AG04449 (cell line): ENCODE measurements at places on chromosomes 5 and 9.

GRCh38 chr9:5493679-5494511, 16.4 kb upstream of the PDCD1LG2 start:
- no peak for DNase-seq

GRCh38 chr5:157948738-157949410, 89.9 kb upstream of the CLINT1 start:
- peak; percentile 84 for DNase-seq

DNA sequence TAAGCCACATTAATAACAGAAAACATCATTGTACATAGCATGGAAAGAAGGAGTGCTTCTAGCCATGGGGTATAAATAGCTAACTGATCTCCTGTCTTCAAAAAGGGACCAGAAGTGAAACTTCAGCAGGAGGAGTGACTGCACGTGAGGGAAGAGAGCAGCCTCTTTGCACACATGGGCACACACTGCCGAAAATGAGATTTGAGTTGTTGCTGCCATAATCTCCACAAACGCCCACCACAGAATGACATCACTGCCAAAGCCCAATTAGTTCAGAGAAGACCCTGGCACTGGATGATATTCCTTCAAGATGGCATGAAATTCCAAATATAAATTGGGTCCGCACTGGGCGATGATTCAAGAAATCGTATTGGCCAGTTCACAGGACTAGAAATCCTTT, 238.9 kb upstream of the NR4A3 start:
- DNase-seq, result no peak

- no peak for DNase-seq
These were observed 7.6 kb downstream of the PTGER4 start for GRCh38 chr5:40687321-40687720.

DNA sequence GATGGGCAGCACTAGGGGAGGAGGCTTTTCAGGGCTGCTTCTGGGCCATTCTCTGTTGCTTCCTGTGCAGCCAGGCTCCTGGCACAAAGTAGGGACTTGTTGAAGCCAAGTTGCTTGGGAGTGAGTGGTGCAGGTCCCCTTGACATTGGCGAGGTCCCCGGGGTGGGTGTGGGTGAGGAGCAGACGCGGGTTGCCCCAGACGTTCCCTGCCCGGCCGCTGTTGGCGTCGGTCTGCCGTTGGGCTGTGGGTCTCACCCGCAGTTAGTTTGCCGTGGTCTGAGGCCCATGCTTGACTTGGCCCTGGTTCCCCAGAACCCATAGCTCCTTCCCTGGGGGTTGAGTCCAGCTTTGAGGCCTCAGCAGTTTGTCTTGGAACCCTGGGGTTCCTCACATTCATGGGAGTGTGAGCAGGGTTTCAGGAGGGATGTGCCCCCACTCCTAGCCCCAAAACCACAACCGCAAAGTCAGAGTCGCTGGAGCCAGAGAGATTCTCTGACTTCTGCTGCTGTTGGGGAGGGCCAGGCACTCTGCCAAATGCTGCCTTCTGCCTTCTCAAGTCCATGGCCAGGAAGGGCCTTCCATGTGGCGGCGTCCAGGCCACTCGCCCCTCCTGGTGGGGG, 77.5 kb downstream of the RXRA start:
- peak; percentile 47 for DNase-seq

- no peak for DNase-seq
These were observed 168.2 kb downstream of the DAB2IP start for GRCh38 chr9:121819428-121820231.

DNA sequence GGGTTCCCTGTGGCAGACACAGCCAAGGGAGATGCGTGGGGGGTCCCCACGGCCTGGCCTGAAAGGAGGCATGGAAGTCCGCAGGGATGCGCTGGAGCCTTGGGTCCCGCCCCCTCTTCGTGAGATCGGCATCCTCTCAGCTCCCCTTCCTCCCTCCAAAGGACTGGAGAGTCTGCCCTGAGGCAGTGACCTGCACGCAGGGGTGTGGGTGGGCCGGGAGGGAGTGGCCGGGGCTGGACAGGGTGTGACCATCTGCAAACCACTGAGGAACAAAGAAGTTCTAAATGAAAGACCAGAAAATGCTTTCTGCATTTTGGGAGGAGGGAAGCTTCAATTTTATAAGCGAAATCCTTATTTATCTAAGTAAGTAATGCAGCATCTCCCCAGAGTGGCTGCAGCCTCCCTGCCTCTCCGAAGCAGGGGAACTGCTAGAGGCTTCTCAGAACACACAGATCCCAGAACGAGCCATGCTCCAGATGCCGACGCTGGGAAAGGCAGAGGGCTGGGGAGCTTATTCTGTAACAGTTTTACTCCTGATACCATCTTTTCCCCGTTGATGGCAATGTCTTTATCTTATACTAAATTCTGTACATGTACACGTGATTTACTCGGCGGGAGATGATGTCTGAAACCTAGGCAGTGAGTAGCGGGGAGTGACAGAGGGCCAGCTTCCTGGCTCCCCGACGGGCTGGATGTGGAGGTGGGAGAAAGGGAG, 221.7 kb downstream of the FANCC start:
- DNase-seq, result no peak

DNA sequence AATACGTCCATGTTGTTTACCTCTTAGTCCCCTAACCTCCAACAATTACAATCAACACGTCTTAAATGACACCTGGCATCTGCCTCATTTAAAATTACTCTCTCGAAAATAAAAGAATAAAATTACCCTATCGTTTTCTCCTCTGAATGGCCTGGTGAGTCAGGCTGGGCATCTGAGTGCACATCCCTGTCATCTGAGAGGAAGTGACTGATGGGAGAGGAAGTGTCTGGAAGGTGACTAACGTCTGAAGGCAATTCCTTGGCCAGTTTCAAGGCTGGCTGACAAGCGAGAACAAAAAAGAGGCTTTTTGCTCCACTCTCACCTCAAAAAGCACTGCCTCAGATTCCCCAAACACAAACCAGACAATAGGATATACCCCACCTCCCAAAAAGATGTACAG, 57.7 kb downstream of the MAPKAP1 start:
- peak; percentile 60 for DNase-seq

- DNase-seq, result no peak
These were observed 108.4 kb downstream of the ALDH1A1 start for GRCh38 chr9:72844440-72844768.

DNA sequence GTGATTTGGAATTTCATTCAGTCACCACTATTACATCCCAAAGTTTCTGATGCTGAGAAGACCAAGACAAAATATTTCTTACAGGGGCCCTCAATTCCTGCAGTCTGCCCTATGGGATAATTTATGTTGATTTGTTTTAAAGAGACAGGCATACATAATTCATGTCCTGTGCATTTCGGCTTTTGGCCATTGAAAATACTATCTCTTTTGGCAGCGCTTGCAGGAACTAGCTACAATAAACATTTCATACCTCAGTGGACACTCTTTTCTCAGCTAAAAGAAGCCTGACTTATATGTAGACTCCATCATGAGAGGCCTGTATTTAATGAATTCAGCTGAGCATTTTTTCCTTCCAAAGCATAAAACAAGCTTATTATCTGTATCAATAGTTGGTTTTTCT, 451.9 kb upstream of the C9orf72 start:
- DNase-seq, result no peak

- no peak for DNase-seq
These were observed 1209.3 kb upstream of the CDH6 start for GRCh38 chr5:29984156-29984540.

DNA sequence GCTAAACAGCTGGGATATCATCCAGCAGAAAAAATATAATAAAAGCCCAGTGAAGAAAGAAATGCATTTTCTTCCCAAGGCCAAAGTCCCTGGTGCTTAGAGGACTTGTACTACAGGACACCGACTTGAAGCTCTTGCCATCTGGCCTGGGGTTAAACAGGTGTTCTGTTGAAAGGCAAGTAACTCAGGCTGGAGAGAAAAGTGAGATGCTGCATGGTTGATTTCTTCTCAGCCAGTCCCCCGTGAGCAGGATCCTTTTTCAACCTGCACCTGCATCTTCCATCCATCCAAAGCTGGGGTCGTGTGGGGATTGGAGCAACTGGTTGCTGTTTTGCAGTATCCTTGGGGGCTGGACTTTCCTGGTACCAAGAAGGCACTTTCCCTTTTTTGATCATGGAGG, 146.1 kb upstream of the RPS23 start:
- DNase-seq, result no peak

DNA sequence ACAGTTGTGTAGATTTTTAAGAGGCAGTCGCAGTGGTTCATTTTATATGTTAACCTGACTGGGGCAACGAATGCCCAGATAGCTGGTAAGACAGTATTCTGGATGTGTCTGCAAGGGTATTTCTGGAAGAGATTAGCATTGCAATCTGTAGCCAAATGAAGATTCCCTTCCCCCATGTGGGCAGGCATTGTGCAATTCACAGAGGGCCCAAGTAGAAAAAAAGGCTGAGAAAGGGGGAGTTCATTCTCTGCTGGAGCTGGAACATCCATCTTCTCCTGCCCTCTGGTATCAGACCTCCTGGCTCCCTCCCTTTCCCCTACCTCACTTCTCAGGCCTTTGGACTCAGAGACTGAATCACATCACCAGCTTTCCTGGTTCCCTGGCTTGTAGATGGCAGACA, 70.6 kb downstream of the TENT4A start:
- DNase-seq, result no peak

GRCh38 chr9:106038266-106039001, 344.1 kb downstream of the TMEM38B start:
- DNase-seq, result no peak

DNA sequence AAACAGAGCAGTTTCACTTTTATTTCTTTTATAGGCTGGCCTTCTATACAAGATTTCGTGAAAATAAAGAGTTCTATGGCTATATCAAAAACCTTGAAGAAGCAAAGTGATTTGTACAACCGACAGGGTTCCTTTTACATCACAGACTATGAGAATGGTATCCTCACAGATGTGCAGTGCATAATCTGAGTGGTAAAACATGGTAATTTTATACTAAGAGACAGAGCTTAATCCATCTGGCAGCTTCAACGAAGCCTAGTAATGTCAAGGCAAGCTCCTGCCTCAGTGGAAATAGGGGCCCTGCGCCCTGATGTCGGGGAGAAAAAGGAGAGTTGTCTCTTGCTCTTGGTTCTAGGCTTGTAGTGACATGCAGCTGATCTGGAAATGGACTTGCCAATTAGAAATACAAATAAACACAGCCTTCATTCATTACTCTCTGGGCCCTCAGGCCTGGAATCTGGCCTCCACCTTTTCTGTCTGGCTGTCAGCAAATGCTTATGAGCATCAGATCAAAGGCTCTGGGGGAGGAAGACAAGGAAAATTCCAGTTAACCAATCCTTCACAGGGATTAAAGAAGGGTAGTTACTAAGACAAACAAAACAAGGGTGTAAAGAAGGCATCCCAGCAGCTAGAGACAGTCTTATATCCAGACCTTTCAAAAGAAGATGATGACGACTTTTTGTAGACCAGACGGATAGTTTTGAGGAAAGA, 33.6 kb upstream of the TRIM32 start:
- DNase-seq, result no peak

- no peak for DNase-seq
These were observed 798 bp downstream of the REEP5 start for GRCh38 chr5:112921026-112921832.

GRCh38 chr5:177304392-177305119, 957 bp downstream of the PRELID1 start:
- DNase-seq, result no peak

DNA sequence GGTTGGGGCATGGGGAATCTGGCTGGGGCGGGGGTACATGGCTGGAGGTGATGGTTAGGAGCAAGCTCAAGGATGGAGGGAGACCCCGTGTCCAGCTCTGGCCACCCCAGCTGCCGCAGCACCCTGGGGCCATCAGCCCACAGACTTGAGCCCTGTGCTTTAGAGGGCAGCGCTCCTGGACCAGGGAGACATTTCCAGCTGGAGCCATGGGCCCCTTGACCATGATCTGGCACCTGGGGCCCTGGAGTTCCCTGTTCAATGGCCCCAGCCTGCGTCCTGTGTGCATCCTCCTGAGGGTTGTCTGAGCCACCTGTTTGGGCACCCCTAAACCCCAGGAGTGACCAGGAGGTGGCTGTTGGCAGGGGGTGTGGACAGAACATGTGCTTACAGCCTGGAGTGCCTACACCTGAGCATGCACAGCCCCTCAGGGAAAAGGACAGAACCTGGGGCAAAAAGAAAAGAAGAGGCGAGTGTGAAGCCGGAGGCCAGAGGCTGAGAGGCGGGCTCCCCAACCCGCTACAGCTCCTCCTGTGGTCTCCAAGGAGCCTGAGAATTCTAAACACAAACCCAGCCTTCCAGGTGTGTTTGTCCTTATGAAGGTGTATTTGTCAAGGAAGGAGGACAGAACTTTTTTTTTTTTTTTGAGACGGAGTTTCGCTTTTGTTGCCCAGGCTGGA, 126.7 kb downstream of the C9orf50 start:
- DNase-seq, result no peak

GRCh38 chr5:160618286-160618685, 196.6 kb downstream of the PTTG1 start:
- DNase-seq, result no peak

GRCh38 chr5:88685591-88686541, 197.1 kb downstream of the MEF2C start:
- DNase-seq, result no peak

- DNase-seq, result no peak
These were observed 302.8 kb downstream of the EBF1 start for GRCh38 chr5:158796812-158797497.

GRCh38 chr9:81414836-81415235, 274.5 kb downstream of the TLE1 start:
- no peak for DNase-seq

- no peak for DNase-seq
These were observed 159.8 kb upstream of the ACOT12 start for GRCh38 chr5:81553567-81554212.

GRCh38 chr5:53313145-53313544, 167.3 kb upstream of the FST start:
- no peak for DNase-seq

DNA sequence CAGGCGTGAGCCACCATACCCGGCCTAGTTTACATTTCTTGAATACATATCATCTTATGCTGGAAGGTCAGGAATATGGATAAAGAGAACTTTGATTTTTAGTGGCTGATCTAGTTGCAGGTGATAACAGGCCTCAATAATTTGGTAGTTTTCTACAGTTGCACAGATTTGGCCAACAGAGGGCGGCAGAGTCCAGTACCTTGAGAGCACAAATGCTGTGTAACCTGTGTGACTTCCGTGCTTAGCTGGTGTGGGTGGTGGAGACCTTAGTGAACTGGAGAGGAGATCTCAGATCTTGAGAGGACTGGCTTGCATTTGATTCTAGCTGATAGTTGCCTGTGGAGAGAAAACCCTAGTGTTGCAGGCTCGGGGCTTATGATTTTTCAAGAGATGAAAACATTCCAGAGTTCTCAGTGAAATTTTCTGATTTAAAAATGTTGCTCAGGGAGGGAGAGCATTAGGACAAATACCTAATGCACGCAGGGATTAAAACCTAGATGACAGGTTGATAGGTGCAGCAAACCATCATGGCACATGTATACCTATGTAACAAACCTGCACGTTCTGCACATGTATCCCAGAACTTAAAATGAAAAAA, 17.4 kb upstream of the GPR151 start:
- no peak for DNase-seq
